Left renal pelvis (tissue), 4 donors: ENCODE measurements at places on chromosomes 2 and 18.

GRCh38 chr2:68813596-68813995, 57.6 kb downstream of the BMP10 start:
- no peak for DNase-seq

- DNase-seq = no peak
Measured at GRCh38 chr2:109247340-109247739, 118.3 kb downstream of the SH3RF3 start.

GRCh38 chr2:21333684-21334083, 209.9 kb downstream of the TDRD15 start:
- no peak for DNase-seq

DNA sequence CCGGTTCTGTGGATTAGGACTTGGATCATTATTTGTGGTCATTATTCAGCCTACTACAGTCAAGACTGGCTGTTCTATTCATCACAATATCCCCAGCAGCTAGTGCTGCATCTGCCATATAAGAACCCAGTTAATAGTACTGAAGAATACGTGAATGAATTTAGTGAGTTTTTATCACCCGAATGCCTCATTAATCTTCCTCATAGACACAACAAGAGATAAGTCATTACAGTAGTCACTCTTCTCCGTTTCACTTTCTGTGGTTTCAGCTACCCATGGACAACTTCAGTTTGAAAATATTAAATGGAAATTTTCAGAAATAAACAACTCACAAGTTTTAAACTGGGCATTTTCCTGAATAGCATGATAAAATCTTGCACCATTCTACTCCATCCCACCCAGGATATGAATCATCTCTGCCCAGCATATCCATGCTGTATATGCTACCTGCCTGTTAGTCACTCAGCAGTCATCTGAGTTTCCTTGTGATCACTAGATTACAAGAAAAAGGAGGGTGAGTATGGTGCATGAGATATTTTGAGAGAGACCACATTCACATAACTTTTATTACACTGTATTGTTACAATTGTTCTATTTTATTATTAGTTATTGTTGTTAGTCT, 363.7 kb upstream of the CHAC2 start:
- no peak for DNase-seq

GRCh38 chr2:33441235-33441810, 35.1 kb upstream of the RASGRP3 start:
- DNase-seq = no peak

- DNase-seq = no peak
Measured at GRCh38 chr2:105038383-105039061, 653 bp downstream of the MRPS9 start.

DNA sequence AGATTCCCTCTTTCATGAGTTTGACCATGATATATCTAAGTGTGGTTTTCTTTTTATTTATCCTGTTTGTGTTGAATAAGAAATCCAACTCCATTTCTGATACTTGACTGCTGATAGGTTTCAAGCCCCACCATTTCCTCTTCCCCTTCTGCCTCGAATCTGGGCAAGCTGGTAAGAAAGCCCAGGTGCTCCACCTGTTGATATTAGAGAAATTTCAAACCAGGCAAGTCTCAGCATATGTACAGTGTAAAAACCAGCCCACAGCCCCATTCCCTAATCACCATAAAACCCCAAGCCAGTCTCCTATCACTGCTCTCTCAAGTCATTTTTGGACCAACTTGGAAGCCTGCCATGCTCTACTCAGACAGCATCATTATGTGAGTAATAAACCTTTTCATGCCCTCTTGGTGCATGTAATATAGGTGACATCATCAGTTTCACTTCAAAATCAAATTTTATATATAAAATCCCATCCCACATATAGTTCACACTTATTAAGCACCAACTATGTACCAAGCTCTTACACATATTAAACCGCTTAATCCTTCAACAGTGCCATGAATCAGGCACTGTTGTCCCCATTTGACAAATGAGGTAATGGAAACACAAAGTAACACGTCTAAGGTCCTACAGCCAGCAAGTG, 46.6 kb downstream of the SMAD2 start:
- no peak for DNase-seq

GRCh38 chr2:237956402-237956736, 10.4 kb upstream of the UBE2F start:
- no peak for DNase-seq

GRCh38 chr2:160111951-160112798, 49.8 kb upstream of the PLA2R1 start:
- no peak for DNase-seq

GRCh38 chr2:157244691-157245090, 12.8 kb upstream of the GALNT5 start:
- DNase-seq = no peak

GRCh38 chr2:62340994-62341484, 145.1 kb downstream of the B3GNT2 start:
- DNase-seq = no peak

DNA sequence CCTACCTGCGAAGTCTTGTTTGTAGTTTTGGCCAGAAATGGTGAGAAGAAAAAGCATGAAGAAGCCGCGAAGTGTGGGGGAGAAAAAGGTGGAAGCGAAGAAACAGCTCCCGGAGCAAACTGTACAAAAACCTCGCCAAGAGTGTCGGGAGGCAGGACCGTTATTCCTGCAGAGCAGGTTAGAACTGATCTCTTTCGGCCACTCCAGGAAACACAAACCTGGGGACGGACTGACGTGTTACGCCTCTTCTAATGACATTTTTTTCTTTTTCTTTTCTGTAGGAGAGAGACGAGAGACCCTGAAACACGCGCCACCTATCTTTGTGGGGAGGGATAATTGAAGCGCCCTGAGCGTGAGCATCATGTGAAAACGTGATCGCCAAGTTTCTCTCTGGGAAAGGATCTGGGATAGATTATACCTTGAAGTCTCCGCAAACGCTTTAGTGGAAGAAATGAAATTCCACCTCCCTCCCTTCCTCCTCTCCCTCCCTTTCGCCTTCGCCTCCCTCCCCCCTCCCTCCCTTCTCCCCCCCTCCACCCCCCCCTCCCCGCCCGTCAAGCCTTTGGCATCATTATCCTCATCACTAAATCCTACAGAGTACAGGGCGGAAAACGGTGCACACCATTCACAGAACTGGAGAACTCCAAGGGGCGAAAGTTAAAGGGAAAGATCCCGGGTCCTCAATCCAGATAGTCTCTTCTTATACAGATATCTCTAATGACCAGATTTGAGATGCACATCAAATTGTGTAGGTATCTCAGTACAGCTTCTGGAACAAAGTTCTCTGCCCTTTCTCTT, at the start of gene ZEB2:
TSS of gene ZEB2 (minus strand) at position 186 of the 798 bp plus-strand sequence. CDS start 2,769 bp downstream, outside the sequence.
- DNase-seq = no peak

DNA sequence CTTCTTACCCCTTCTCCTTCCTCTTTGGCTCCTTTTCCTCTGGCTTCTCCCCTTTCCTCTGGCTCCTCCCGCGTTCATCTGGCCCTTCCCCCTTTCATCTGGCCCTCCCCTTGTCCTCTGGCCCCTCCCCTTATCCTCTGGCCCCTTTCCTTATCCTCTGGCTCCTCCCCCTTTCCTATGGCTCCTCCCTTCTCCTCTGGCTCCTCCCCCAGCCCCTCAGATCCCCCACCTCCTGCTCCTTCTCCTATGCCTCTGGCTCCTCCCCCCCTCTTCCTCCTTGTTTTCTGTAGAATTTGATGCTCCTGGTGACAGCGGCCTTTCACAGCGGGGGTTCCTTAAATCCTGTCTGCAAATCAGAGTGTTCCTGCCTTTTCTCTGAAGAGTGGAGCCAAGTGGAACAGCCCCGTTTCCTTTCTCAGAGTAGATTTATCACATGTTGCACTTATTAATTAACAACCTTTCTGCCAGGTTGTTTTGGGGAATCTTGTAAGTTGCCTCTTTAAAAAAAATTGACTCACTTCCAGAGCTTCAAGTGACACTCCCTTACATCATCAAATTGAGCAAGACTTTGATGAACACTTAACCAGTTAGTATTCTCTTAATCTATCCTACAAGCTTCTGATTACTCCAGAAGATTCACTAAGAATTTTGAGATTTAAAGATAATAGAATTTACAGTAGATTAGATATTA, 27.9 kb downstream of the FABP1 start:
- no peak for DNase-seq

DNA sequence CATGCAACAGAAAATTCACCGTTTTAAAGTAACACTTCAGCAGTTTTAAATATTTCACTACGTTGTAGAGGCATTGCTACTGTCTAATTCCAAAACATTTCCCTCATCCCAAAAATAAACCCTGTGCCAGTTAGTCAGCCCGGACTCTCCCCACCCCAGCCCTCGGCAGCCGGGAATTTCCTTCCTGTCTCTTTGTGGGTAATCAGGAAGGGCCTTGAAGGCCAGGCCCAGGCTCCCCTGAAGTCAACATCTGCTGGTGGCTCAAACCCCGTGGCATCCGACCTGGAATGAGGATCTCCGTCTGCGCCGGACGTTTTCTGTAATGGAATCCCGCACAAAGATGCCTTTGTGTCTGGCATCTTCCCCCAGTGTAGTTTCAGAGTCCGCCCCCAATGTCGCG, 219.6 kb downstream of the SNTG2 start:
- no peak for DNase-seq

GRCh38 chr2:86123328-86123925, 17.4 kb downstream of the PTCD3 start:
- DNase-seq = no peak

- no peak for DNase-seq
Measured at GRCh38 chr2:200087451-200087850, 132.1 kb downstream of the MAIP1 start.

- no peak for DNase-seq
Measured at GRCh38 chr2:28009732-28010131, 119.2 kb downstream of the BABAM2 start.

DNA sequence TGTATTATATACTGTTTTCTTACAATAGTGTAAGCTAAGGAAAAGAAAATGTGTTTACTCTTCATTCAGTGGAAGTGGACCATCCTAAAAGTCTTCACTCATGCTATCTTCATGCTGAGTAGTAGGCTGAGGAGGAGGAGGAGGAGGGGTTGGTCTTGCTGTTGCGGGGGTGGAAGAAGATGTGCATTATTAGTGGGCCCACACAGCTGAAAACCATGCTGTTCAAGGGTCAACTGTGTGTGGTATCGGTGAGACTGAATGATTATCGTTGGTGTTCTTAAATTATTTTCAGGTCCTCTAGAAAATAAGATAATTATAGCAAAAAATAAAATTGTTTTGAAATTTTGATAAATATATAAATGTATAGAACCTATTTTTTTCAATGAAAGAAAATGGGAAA, 22.0 kb downstream of the INSIG2 start:
- no peak for DNase-seq

- no peak for DNase-seq
Measured at GRCh38 chr2:157334335-157334734, 8.7 kb upstream of the ERMN start.

DNA sequence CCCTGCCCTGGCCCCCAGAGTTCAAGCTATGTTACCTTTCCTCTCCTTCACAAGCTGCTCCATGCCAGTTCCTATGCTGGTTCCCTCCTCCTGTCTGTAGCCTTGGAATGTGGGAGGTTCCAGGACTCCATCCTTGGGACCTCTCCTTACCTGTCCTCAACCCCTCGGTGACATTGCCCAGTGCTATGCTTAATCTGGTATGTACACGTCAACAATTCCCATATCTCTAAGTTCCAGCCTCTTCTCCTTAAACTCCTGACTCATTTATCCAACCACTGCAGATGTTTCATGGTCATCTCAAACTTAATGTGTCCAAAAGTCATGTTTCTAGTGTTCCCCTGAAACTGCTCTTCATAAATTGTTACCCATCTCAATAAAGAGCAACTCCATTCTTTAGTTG, 160.8 kb downstream of the TNS1 start:
- DNase-seq = no peak

DNA sequence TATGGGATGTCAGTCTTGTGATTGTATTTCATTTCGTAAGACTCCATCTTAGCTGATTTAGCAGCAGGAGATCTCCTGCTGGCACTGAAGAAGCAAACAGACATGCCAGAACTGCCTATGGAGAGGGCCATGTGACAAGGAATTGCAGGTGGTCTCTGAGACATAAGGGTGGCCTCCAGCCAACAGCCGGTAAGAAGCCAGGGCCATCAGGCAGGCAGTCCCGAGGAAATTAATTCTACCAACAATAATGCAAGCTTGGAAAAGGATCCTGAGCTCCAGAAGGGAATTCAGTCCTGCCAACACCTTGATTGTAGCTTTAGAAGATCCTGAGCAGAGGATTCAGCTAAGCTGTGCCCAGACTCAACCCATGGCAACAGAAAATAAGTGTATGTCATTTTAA, 87.1 kb upstream of the DNAJC10 start:
- no peak for DNase-seq

DNA sequence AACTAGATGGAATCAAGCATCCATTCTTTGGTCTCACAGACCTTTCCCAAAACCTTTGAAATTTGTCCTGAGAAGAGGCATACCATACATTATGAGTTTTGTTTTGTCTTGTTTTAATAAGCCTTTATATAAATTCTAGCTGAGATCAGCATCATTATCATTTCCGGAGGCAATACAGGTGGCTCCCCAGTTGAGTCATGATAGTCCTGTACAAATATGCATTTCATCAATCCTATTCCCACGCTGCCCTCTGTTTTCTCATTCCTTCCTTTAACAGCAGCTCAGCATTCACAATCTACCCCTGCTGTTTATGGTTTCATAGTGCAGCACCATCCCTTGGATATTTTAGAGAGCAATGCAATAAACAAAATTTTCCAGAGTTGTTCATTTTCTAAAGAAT, 216.7 kb downstream of the TXNL1 start:
- no peak for DNase-seq

- no peak for DNase-seq
Measured at GRCh38 chr18:9421901-9422327, 53.4 kb upstream of the RALBP1 start.

- DNase-seq = no peak
Measured at GRCh38 chr2:211035548-211036185, 479.3 kb downstream of the CPS1 start.

DNA sequence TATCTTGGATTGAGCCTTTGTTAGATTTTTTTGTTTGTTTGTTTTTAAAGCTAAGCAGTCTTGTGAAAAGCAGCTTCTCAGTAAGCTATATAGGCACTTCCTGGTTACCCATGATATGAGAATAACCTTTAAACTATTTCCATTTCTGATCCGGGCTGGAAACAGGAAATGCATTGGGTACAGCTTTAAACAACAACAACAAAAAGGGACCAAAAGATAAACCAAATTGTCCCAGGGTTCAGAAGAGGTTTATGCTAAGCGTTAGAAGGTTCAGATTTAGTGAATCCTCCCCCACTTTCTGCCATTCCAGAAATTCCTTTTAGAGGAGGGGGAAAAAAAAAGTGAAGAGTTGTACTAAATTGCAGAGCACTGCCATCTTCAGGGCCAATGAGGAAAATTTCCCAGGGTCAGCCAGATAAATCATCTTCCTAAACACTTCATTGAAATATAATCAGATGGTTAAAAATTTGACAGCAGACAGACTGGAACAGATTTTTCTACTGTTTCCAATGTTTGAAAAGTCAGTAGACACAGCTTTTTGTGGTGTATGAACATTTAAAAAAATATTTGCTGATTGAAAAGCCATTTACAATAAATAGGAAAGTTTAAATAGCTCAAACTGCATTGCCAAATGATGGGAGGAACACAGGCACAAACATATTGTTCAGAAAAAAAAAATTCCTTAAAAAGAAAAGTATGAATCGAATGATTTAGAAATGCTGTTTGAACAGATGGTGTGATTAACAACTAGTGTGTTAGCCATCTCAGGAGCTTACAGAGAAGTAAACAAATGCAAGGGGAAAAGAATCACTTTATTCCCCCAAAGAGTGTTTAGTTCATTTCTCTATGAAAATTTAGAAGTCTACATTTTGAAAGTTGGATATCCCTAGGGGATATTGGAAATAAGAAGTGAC, 189.9 kb upstream of the TANK start:
- DNase-seq = peak; percentile 84

GRCh38 chr2:7083580-7084509, 166.6 kb downstream of the RNF144A start:
- no peak for DNase-seq

- DNase-seq = no peak
Measured at GRCh38 chr18:75456199-75456631, 28.7 kb upstream of the SMIM21 start.
